NCI-H1092 (cell line): ENCODE measurements at places on chromosomes 4 and X.

DNA sequence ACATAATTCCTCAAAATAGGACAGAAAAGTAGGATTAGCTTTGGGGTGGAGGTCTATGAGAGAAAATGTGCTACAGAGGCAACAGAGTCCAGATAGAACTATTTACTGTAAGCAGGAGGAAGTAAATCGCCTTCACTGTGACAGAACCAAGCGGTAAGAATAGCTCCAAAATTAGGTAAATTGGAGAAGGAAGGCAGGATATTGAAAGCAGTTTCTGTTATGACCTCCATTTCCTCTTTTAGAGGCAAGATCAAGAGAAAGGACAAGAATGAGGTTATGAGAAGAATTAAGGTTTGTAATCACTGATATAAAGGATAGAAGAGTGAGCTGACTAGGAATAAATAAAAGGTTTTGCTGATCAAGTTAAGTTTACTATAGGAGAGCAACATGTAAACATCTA is 44.1 kb upstream of the NEUROG2 start:
- DNase-seq: no peak

DNA sequence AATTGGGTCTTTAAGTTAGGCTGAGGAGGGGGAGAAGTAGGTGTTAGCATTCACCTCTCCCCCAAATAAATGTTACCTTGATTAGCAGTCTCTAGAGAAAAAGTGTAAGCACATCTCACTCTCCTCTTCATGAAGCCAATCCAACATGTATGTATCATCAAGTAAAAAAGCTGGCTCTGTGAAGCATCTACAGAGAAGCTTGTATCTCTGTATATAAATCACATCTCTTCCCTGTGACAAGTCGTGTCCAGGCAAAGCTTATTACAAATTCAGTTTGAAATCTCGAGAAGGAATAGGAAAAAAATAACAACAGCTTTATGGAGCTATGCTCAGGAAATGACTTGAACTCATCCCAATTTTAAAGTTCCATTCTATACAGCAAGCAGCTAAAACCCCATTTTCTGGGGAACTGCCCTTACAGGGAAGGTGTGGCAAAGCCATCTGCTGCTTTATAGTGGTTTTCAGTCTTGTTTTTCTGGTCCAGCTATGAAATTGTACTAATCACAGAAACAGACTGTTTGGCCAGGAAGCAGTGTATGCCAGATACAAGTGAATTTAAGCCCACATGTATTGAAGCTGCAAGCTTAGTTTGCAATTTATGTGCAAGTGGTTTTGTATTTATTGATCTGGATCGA is 313.3 kb upstream of the NOCT start:
- DNase-seq: no peak

GRCh38 chr4:108126806-108127205 is 41.9 kb downstream of the LEF1 start:
- DNase-seq: no peak

GRCh38 chrX:133308499-133308897 is 90.3 kb upstream of the TFDP3 start:
- DNase-seq: no peak

- DNase-seq: no peak
Measured at GRCh38 chrX:20596856-20597255, 330.1 kb upstream of the RPS6KA3 start.

GRCh38 chr4:175125410-175126068 is 207.4 kb downstream of the ADAM29 start:
- DNase-seq: no peak

GRCh38 chr4:23750125-23750524 is 139.7 kb downstream of the PPARGC1A start:
- no peak for DNase-seq

GRCh38 chr4:39044956-39045826 is 13.0 kb upstream of the TMEM156 start:
- no peak for DNase-seq
